ENCODE measurements at places on chromosomes 4 and X.

- DNase-seq: peak; percentile 18
Observed at GRCh38 chr4:87679449-87680169, 29.5 kb downstream of the DMP1 start.

- DNase-seq: no peak
Observed at GRCh38 chr4:62250100-62250499, 1050.0 kb downstream of the ADGRL3 start.

- DNase-seq: no peak
Observed at GRCh38 chr4:110005461-110006056, 92.9 kb downstream of the EGF start.

DNA sequence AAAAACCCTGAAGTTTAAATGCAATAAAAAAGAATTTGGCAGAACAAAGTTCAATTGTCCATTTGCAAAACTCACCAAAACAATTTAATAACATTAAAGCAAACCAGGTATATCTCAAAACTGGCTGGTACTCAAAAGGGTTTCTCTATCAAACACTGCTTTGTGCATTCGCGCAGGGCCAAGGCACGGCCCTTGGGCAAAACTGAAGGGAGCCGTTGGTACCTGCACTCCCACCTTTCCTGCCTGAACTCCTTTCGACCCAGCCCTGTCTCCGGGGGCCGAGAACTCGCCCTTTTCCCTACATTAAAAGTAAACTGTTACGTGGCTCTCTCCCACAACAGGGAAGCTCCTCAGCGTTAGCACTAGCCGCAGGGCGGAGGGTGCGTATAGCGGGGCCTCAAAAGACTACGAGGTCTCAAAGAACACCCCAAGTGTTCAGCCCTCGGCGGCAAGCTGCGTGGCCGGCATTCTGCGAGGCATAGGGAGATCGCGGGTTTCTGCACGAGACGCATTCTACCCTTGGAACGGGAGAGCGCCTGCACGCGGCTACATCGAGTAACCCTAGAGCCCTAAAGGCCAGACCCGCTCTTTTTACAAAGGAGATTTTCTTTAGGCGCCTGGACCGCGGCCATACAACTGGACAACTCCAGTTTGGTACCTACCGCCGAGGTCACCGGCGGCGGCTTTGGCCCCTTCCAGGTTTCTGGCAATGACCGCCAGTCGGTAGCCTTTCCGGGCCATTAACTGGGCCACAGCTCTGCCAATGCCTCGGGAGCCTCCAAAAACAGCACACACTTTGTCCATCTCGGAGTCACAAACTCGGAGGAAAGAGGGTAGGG, 550 bp downstream of the CBR4 start:
- peak; percentile 58 for DNase-seq

- no peak for DNase-seq
Observed at GRCh38 chr4:98728433-98728832, 70.0 kb upstream of the TSPAN5 start.
